ENCODE measurements at places on chromosomes 13 and 19. TPM values are rescaled to one million over a fixed set of nuclear protein-coding genes. Genes with fewer than 3 reads are reported as not detected.

ITGBL1 gene
- 0.05 TPM for total RNA-seq

ZNF541 gene
- total RNA-seq = 0.40 TPM

WASF3 gene
- 0.12 TPM for total RNA-seq

MAST3 gene
- total RNA-seq = 25.7 TPM

ACP7 gene
- total RNA-seq = not detected

- H3K4me1 ChIP-seq = no peaks in the 10 kb centered on the region
- no peaks in the 10 kb centered on the region for H3K27me3 ChIP-seq
- H3K4me3 ChIP-seq = no peak overlapping the region
- no peak for DNase-seq
- H3K36me3 ChIP-seq = no peaks in the 10 kb centered on the region
- H3K27ac ChIP-seq = no peak overlapping the region
Measured at GRCh38 chr13:80305737-80306136, 35.2 kb downstream of the SPRY2 start.

GRCh38 chr13:20232556-20233277 is 598 bp upstream of the GJB6 start:
- H3K4me1 ChIP-seq = peaks cover 9% of the 10 kb centered on the region
- no peak for DNase-seq
- H3K27ac ChIP-seq = no peak overlapping the region
- no peaks in the 10 kb centered on the region for H3K36me3 ChIP-seq
- no peak overlapping the region for H3K4me3 ChIP-seq

- no peak overlapping the region for H3K27ac ChIP-seq
- H3K4me1 ChIP-seq = no peaks in the 10 kb centered on the region
- DNase-seq = no peak
- H3K4me3 ChIP-seq = no peak overlapping the region
Measured at GRCh38 chr13:113903912-113904311, 40.0 kb upstream of the GAS6 start.

GRCh38 chr19:42155796-42156195 is 23.6 kb upstream of the POU2F2 start:
- H3K4me1 ChIP-seq = peaks cover 28% of the 10 kb centered on the region
- no peak for DNase-seq
- no peak overlapping the region for H3K4me3 ChIP-seq
- peaks cover 6% of the 10 kb centered on the region for H3K27me3 ChIP-seq

- no peak overlapping the region for H3K27ac ChIP-seq
- no peak for DNase-seq
- peaks cover 44% of the 10 kb centered on the region for H3K36me3 ChIP-seq
- peaks cover 16% of the 10 kb centered on the region for H3K4me1 ChIP-seq
- no peaks in the 10 kb centered on the region for H3K27me3 ChIP-seq
Measured at GRCh38 chr13:21427741-21428140, 31.4 kb downstream of the ZDHHC20 start.

DNA sequence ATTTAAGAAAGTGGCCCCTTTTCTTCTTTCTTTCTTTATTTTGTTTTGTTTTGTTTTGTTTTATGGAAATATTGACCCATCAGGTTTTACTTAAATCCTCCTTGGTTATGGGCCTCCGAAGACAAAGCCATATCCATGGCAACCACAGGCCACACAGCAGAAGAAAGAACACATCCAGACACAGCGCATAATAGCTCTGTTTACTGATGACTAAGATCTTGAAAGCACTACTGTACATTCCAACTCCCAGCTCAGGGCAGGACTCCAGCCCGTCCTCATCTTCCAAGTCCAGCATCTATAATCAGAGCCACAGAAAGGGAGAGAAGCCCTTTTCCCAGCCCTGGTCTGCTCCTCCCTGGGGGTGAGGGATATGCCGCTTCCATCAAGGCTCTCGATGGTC is 84.3 kb downstream of the NUFIP1 start:
- H3K27me3 ChIP-seq = peaks cover 20% of the 10 kb centered on the region
- H3K27ac ChIP-seq = no peak overlapping the region
- no peak for DNase-seq

DNA sequence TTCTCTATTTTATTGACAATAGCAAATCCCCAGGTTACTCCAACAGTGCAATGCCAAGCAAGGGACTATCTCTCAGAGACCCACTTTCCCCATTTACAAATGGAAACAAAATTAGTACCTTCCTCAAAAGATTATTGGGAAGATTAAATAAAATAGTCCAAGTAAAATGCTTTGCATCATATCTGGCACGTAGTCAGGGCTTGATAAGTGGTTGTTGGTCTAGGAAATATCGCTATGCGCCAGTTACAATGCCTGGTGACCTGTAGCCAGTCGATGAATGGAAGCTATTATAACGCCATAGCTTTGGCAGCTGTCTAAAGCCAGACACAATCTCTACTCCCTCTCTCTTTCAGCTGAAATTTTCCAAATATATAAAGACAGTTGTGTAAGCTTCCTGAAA is 220.3 kb downstream of the RAP2A start:
- H3K27ac ChIP-seq = no peak overlapping the region
- H3K36me3 ChIP-seq = no peaks in the 10 kb centered on the region
- H3K4me1 ChIP-seq = no peaks in the 10 kb centered on the region
- peaks cover 2% of the 10 kb centered on the region for H3K27me3 ChIP-seq

DNA sequence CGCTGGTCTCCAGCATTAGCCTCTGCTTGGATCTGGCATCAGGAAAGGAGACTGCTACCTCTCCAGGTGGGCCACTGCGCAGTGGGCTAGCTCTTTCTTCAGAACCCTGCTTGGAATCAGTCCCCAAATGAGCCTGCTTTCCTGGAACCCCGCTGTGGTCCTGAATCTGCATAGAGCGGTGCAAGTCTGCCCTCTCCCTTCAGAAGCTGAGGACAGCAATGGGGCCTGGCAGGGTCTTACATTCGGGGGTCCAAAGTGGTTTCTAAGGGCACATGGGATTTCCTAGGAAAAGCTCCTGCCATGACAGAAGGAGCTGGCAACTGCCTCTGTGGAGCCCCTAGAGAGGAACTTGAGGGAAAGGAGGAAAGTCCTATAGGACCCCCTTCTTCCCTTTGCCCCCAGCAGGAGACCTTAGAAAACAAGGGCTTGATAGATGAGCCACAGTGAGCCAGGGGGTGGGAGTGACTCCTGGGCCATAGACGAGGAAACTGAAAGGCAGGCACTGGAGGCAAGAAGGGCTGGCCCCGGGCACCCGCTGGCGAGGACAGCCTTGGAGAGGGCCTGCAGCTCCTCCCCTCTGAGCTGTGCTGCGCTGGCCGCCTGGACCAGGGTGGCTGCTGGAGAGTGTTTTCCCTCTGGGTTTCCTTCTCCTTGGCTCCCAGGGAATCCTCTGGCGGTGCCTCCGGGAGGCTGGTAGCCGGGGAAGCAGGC is 1.4 kb upstream of the VSTM2B start:
- H3K4me3 ChIP-seq = no peak overlapping the region
- H3K27ac ChIP-seq = no peak overlapping the region
- H3K27me3 ChIP-seq = peaks cover 71% of the 10 kb centered on the region
- DNase-seq = no peak
- H3K36me3 ChIP-seq = peaks cover 1% of the 10 kb centered on the region

GRCh38 chr13:35903075-35903474 is 228.1 kb downstream of the DCLK1 start:
- no peaks in the 10 kb centered on the region for H3K4me1 ChIP-seq
- no peak for DNase-seq
- no peaks in the 10 kb centered on the region for H3K36me3 ChIP-seq
- no peaks in the 10 kb centered on the region for H3K27me3 ChIP-seq

GRCh38 chr19:43362179-43362578 is 8.7 kb downstream of the CD177 start:
- H3K36me3 ChIP-seq = no peaks in the 10 kb centered on the region
- no peaks in the 10 kb centered on the region for H3K4me1 ChIP-seq
- no peaks in the 10 kb centered on the region for H3K27me3 ChIP-seq

DNA sequence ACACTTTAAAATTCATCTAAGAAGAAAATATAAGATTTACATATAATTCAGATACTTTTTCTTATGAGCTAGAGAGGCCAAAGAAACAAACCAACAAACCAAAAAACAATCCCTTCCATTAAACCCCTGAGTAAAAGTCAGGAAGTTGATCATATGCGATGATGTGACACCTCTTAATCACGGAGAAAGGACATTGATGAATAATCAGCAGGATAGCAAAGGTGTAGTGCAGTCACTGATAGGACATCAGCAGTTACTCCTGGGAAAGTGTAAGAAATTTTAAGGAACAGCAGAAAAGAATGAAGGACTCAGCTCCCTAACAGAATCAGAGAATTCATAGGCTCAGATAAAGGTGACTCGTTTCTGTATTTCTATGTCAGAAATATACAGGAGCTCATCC is 202.4 kb upstream of the EDNRB start:
- H3K4me1 ChIP-seq = no peaks in the 10 kb centered on the region
- peaks cover 18% of the 10 kb centered on the region for H3K27me3 ChIP-seq
- H3K27ac ChIP-seq = no peak overlapping the region
- no peaks in the 10 kb centered on the region for H3K36me3 ChIP-seq
- no peak for DNase-seq
- H3K4me3 ChIP-seq = no peak overlapping the region

- no peaks in the 10 kb centered on the region for H3K36me3 ChIP-seq
- no peaks in the 10 kb centered on the region for H3K4me1 ChIP-seq
- no peak for DNase-seq
- no peak overlapping the region for H3K27ac ChIP-seq
Measured at GRCh38 chr13:23636360-23636759, 66.1 kb downstream of the TNFRSF19 start.

DNA sequence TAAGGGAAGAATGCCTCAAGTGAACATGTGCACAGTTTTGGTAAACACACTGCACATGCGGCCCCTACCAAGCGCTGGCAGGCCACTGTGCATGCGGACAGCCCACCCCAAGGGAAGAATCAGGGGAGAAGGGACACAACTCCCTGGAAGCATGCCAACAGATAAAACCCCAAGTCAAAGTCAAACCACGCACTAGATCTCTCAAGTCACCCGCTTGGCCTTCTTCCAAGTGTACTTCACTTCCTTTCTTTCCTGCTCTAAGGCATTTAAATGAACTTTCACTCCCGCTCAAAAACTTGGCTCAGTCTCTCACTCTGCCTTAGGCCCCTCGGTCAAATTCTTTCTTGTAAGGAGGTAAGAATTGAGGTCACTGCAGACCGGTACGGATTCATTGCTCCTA is 4.6 kb upstream of the RFXAP start:
- no peak overlapping the region for H3K27ac ChIP-seq
- H3K4me1 ChIP-seq = peaks cover 15% of the 10 kb centered on the region
- peaks cover 45% of the 10 kb centered on the region for H3K27me3 ChIP-seq

GRCh38 chr13:99386911-99387788 is 80.0 kb upstream of the GPR183 start:
- H3K27me3 ChIP-seq = no peaks in the 10 kb centered on the region
- H3K36me3 ChIP-seq = peaks cover 11% of the 10 kb centered on the region
- H3K27ac ChIP-seq = peak overlapping the region; percentile 25
- H3K4me1 ChIP-seq = peaks cover 37% of the 10 kb centered on the region
- no peak overlapping the region for H3K4me3 ChIP-seq

- H3K27me3 ChIP-seq = peaks cover 20% of the 10 kb centered on the region
- H3K4me1 ChIP-seq = no peaks in the 10 kb centered on the region
- DNase-seq = no peak
- no peak within 1 kb of the TSS for H3K4me3 ChIP-seq
- no peaks in the 10 kb centered on the region for H3K36me3 ChIP-seq
Measured at GRCh38 chr19:47994209-47994802, at the start of gene ELSPBP1. TSS of gene ELSPBP1 (plus strand) at chr19:47994632. CDS start at chr19:48008668, 14,036 bp downstream.

GRCh38 chr19:8663920-8664670 is 33.7 kb downstream of the NFILZ start:
- peaks cover 2% of the 10 kb centered on the region for H3K27me3 ChIP-seq
- peaks cover 8% of the 10 kb centered on the region for H3K36me3 ChIP-seq
- H3K4me3 ChIP-seq = no peak overlapping the region
- peak overlapping the region; percentile 71 for H3K27ac ChIP-seq
- H3K4me1 ChIP-seq = peaks cover 48% of the 10 kb centered on the region

GRCh38 chr13:106083620-106084350 is 451.7 kb downstream of the EFNB2 start:
- no peaks in the 10 kb centered on the region for H3K27me3 ChIP-seq
- H3K4me1 ChIP-seq = no peaks in the 10 kb centered on the region
- no peak overlapping the region for H3K4me3 ChIP-seq
- H3K27ac ChIP-seq = no peak overlapping the region
- no peaks in the 10 kb centered on the region for H3K36me3 ChIP-seq

- peak overlapping the region; percentile 94 for H3K27ac ChIP-seq
- peaks cover 60% of the 10 kb centered on the region for H3K36me3 ChIP-seq
- no peaks in the 10 kb centered on the region for H3K27me3 ChIP-seq
Measured at GRCh38 chr19:44752816-44753625, 4.5 kb downstream of the BCL3 start.

GRCh38 chr13:47893527-47893926 is 107.5 kb downstream of the SUCLA2 start:
- H3K27ac ChIP-seq = no peak overlapping the region
- no peak for DNase-seq
- no peaks in the 10 kb centered on the region for H3K27me3 ChIP-seq
- no peak overlapping the region for H3K4me3 ChIP-seq
- peaks cover 10% of the 10 kb centered on the region for H3K4me1 ChIP-seq
- H3K36me3 ChIP-seq = peaks cover under 1% of the 10 kb centered on the region

DNA sequence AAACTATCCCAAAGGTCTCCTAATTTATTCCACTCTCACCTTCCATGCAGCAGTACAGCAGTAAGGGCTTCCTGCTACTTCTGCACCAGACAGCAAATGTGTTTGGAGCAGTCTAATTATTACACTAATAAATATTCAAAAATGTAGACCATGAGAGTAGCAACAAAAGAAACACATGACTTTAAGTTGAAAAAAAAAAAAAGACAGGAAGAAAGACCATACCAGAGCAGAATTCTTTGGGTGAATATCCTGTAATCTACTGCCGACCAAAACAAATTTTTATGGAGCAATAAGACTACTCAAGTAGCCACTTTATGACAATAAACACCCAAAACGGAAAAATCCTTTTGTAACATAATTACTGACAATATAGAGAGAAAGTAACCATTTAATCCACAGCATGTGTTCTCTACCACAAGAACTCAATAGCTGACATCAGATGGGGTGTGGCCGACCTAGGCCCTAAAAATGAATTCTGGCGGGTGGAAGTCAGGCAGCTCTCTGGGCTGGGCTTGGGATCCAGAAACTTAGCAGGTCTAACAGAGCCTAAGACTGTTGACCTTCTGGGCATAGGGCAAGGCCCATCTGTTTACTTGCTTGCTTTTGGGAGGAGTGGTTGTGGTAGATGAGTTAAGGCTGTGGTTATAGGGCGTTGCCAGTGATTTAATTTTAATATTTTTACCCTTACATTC is 4.6 kb downstream of the KLF12 start:
- peak overlapping the region; percentile 91 for H3K27ac ChIP-seq
- peaks cover 4% of the 10 kb centered on the region for H3K36me3 ChIP-seq
- peaks cover 51% of the 10 kb centered on the region for H3K4me1 ChIP-seq

- H3K27ac ChIP-seq = no peak overlapping the region
- no peaks in the 10 kb centered on the region for H3K27me3 ChIP-seq
- no peak overlapping the region for H3K4me3 ChIP-seq
Measured at GRCh38 chr13:93023929-93024328, 202.7 kb upstream of the GPC6 start.

- H3K4me3 ChIP-seq = no peak overlapping the region
- H3K36me3 ChIP-seq = no peaks in the 10 kb centered on the region
- H3K27me3 ChIP-seq = no peaks in the 10 kb centered on the region
- H3K27ac ChIP-seq = no peak overlapping the region
Measured at GRCh38 chr13:79829880-79830279, 348.9 kb downstream of the NDFIP2 start.

DNA sequence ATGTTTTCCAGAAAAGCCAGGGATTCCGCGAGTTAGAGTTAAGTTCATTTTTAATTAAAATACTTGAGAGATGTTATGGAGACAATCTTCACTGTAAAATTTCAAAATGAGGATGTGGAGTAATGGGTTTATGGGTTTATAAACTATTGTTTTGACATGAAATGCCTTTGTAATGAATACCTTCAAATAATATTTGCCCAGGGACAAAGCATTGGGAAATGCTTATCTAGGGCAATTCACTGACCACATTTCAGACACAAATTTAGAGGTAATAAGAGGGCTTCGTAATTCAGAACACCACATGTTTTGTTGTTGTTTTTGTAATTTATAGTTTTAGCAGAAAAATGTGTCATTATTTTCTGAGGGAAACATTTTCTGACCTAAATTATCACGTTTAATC is 241.1 kb upstream of the ATXN8OS start:
- no peak overlapping the region for H3K4me3 ChIP-seq
- no peaks in the 10 kb centered on the region for H3K27me3 ChIP-seq
- no peaks in the 10 kb centered on the region for H3K4me1 ChIP-seq

All from activated CD8-positive, alpha-beta memory T cell treated with anti-CD3 and anti-CD28 coated beads, Interleukin-2, amount 10 ng/mL, durations not matched to agents 7 days and 5 days (primary cell).